Foreskin fibroblast (primary cell): ENCODE measurements at places on chromosomes 11 and 22.

DNA sequence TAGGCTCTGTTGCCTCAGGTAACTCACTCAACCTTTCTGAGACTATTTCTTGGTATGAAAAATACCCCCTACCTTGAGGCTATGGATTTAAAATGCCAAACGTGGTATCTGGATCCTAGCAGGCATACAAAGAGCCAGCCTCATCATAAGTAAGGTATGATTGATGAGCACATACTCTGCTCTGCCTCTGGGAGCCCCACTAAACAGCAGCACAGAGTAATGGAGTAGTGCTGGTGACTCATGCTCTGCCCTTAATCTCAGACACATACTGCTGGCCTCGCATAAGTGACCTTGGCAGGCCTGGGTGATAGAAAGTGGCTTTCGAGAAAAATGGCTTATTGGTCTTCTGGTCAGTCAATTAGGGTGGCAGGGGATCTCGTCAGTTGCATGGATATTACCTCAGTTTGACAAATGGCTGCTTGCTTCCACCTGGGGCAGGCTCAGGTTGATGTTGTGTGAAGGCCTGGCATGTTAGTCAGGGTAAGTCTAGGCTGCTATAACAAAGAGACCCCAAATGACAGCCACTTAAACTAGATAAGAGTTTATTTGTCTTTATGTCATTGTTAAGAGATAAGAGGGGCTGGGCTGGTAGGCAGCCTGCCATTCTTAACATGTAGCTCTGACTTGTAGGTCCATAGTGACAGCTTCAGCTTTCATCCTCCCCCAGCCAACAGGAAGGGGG is 15.2 kb upstream of the SLC6A5 start:
- no peak for DNase-seq

- DNase-seq, result peak; percentile 13
Observed at GRCh38 chr11:91932151-91932821, 292.3 kb upstream of the FAT3 start.

- no peak for DNase-seq
Observed at GRCh38 chr11:7899418-7899817, 31.6 kb downstream of the OR10A6 start.

GRCh38 chr22:39625569-39626537 is 55.3 kb downstream of the CACNA1I start:
- DNase-seq, result no peak

- no peak for DNase-seq
Observed at GRCh38 chr22:21451545-21452520, 15.4 kb upstream of the TMEM191C start.

DNA sequence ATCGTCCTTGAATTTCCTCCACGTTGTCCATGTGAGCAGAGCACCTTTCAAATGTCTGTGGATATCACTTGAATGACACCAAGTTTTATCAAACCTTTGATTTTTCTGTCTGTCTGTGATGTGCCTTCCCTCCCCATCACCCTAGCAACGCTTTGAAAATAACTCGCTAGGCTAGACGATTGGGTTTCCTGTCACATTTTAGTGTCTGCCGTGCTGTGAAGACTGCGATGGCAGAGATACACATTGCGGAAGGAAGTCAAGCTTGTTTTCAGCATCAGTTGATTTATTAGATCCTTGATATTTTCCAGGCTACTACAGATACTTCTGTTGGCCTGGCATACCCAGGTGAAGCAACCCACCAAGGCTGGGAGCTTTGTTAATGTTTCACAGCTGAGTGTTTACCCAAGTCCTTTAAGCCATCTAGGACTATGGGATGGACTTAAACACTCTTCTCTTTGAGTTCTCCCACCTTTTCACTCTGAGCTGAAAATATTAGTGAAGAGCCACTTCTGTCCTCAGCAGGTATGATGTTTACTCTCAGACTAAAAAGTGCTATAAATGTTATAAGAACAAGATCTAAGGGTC is 93.6 kb upstream of the CD44 start:
- DNase-seq, result no peak

GRCh38 chr22:44147821-44148574 is 32.7 kb upstream of the PARVG start:
- DNase-seq, result peak; percentile 35

DNA sequence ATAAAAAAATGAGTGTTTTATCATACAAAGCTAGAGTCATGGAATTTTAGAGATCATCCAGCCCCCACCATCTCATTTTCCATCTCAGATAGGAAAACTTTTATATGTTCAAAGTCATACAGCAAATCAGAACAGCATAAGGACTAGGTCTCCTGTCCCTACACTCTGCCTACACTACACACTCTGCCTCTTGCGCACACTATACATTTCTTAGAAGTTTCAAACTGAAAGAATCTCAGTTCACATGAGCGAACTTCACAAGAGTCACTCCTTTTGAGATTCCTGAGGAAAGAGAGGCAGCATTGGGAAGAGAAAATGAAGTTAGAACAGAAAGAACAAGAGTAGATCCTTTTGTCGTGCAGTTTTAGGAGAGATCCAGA is 36.5 kb downstream of the ART5 start:
- DNase-seq, result no peak

- DNase-seq, result no peak
Observed at GRCh38 chr22:42272431-42272999, 2.1 kb upstream of the TCF20 start.

- no peak for DNase-seq
Observed at GRCh38 chr22:26837784-26838470, 180.5 kb downstream of the MIAT start.

GRCh38 chr22:44974454-44974853 is 35.4 kb downstream of the PHF21B start:
- DNase-seq, result no peak

- no peak for DNase-seq
Observed at GRCh38 chr11:84536456-84536855, 1090.7 kb downstream of the DLG2 start.

DNA sequence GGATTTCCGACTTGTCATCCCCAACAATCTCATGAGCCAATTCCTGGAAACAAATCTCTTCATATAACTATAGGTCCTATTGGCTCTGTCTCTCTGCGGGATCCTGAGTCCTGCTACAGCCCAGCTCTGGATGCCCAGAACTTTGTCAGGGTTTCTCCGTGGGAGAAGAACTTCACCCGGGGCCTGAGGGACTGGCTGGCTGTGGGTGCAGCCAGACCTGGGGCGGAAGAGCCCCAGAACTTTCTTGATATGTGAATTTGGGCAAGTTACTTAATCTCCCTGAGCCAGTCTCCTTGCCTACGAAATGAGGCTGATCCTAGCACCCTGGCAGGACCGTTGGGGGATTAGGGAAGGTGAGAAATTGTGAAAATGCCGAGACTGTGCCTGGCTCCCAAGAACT is 6.6 kb upstream of the TRIM29 start:
- DNase-seq, result no peak

DNA sequence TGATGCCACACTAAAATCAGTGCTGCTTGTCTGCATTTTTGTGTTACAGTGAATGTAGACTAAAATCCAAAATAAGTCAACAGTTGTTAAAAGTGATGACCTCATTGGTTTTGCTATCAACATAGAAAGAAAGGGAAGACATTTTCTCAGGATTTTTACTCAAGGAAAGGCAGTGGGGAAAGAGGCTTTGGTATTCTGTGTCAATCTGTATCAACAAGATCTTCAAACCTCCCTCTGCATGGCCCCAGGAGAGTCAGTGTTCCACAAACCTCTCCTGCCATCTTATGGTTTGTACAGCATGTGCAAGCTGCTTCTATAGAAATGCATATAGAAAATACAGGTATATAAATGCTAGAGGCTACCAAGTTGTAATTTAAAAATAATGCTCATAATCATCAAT is 13.8 kb upstream of the OR51M1 start:
- peak; percentile 87 for DNase-seq

- peak; percentile 70 for DNase-seq
Observed at GRCh38 chr11:13110929-13111812, 102.1 kb downstream of the RASSF10 start.

- no peak for DNase-seq
Observed at GRCh38 chr11:132030896-132031295, 660.5 kb downstream of the NTM start.

DNA sequence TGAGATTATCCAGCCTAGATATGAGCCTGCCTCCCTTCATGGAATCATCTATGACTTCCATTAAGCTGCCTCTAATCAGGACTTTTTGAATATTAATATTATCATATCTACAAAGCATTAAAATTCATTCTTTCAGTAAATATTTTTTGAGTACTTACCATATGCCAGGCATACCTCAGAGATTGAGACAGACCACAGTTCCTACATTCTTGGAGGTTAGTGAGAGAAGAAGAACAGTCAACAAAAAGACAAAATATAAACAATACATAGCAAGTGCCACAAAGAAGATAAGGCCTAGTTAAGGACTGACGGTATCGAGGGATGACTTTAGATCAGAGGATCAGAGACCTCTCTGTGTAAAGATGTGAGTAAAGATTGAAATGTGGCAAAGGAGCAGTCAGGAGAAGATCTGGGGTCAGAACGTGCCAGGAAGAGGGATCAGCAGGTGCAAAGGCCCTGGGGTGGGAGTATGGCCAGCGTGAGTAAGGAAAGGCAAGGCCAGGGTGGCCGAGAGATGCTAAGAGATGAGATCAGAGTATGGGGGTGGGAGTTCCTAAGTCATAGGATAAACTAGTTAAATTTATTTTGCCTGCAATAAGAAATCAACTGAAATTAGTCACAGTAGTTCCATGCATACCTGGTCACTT is 15.4 kb downstream of the SLC35C1 start:
- no peak for DNase-seq

- DNase-seq, result no peak
Observed at GRCh38 chr11:72570893-72571661, 103.1 kb downstream of the PDE2A start.

GRCh38 chr11:128599729-128600128 is 12.4 kb upstream of the ETS1 start:
- peak; percentile 66 for DNase-seq

DNA sequence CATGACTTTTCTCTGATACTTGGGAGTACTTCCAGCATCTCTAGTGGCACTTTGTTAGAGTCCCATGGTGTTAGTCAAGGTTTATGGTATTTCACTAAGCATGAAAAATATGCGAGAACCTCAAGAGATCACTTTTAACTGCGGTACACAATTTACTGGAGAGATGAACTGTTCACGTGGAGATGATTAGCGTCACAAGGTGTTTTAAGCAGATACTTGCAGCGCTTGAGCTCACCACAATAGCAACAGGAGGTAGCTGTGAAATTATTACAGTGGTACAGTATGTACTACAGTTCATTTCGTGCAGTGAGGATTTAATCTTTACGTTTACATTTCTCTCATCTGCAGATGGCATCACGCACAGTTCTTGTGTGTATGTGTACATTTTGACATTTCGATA is 4.5 kb downstream of the PARVA start:
- DNase-seq, result no peak

- no peak for DNase-seq
Observed at GRCh38 chr11:26493616-26494015, 78.4 kb downstream of the MUC15 start.

GRCh38 chr11:74388678-74389327 is 9.4 kb downstream of the PGM2L1 start:
- DNase-seq, result peak; percentile 75

DNA sequence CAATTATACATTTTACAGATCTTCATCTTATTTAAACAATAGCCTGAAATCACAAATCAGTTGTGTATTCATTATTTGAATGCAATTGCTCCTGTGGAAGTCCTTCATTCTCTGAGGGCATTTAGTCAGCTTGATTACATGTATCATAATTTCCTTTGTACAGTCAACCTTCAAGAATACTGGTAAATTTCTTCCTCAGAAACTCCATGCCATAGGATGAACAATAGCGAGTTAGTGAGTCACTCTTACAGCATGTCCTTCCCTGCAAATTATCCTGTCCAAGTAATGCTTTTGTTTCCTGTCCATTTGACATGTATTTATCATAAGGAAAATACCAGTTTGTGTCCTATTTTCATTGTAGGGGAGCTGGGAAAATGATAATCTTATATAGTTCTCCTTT is 3.8 kb downstream of the OR10S1 start:
- DNase-seq, result peak; percentile 57

- DNase-seq, result no peak
Observed at GRCh38 chr11:11414996-11415395, 61.9 kb upstream of the CSNK2A3 start.

DNA sequence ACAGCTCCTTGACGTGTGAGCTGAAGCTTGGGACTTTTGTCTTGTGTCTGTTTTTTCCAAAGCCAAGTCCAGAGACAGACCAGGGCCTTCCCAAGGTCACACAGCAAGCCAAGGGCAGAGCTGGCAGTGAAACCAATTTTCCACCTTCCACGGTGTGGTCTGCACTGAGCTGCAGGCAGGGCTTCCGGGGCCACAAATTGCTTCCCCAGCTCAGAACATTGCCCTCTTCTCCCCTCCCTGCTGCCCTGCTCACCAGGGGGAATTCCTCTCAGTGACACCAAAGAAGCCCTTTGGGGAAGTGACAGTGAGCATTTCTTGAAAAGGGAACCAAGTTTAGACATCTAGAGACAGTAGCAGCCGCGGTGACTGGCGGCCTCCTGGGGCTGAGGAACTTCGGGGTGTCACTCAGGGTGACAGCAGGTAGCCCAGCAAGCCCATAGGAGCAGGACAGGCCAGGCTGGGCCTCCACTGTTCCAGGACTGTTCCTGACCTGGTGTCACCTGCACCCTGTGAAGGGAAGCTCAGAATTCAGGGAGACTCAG is 9.2 kb downstream of the FXYD2 start:
- DNase-seq, result no peak

- peak; percentile 17 for DNase-seq
Observed at GRCh38 chr11:95913830-95914615, 9.9 kb downstream of the MTMR2 start.

- DNase-seq, result no peak
Observed at GRCh38 chr11:133816146-133816870, 29.0 kb downstream of the SPATA19 start.

DNA sequence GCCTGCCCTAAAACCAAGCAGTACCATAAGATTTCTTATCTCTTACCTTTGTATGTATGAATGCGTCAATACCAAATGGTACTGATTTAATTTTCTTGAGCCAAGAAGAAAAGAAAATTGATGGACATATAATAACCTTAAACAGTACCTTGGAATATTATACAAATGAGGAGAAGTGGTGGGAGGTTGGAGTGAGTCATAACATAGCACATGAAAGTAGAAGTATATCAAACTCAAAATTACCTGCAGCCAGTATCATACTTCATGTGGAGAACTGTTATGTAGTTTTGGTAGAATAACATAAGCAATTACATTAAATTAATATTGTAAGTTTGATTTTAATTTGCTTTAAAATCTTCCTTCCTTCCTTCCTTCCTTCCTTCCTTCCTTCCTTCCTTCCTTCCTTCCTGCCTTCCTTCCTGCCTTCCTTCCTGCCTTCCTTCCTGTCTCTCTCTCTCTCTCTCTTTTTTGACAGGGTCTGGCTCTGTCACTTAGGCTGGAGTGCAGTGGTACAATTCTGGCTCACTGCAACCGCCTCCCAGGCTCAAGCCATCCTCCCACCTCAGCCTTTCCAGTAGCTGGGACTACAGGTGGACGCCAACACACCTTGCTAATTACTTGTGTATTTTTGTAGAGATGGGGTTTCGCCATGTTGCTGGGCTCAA is 460.9 kb upstream of the CCDC90B start:
- no peak for DNase-seq

DNA sequence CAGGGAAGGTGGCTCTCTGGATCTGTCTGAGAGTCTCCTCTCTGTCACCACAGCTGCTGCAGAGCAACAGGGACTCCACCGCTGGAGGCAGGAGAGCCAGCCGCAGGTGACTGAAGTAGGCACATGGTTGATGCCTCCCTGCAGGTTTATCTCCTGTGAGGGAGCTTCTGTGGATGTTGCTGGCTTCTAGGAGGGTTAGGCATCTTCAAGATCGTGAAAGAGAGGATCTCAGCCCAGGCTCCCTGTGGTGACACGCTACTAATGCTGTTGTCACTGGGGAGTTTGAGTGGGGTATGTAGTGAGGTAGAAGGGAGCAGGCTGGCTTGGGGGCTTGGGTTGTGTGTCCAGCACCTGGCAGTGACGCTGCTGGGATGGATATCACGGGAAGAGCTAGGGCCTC is 34.1 kb downstream of the DAGLA start:
- DNase-seq, result no peak
